ENCODE measurements at places on chromosomes 2 and 18.

- DNase-seq, result no peak
These were observed 43.9 kb downstream of the BOLA3 start for GRCh38 chr2:74103763-74104162.

DNA sequence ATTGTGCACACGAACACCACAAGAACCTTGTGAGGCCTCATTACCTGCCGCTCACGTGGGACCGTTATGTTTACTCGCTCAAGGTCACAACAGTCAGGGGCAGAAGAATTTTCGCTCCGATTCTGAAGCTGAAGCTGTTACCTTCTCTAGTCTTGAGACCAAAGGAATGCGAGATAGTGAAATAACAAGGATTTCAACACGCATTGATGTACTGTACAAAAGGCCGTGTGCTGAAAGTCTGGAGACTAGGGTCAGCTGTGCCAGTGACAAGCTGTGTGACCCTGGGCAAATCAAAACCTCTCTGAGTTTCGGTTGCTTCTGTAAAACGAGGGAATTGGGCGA, 583 bp downstream of the NEMP2 start:
- peak; percentile 12 for DNase-seq

DNA sequence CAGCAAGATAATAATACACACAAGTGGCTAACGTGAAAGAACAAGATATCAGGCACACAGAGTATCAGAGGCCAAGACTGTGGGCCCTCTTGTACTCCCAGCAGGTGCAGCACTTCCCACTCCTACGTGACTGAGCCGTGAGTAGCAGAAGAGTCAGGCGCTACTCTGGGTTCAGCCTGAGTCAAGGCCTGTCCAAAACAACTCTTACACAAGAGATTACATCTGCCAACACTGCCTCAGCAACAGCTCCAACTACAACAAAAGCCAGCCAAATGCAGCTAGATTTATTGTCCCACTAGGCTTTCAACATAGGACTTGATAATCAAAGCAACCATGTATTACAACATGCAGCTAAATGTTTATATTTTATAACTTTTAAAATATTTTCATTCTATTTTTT, 56.2 kb downstream of the ITSN2 start:
- DNase-seq, result no peak

DNA sequence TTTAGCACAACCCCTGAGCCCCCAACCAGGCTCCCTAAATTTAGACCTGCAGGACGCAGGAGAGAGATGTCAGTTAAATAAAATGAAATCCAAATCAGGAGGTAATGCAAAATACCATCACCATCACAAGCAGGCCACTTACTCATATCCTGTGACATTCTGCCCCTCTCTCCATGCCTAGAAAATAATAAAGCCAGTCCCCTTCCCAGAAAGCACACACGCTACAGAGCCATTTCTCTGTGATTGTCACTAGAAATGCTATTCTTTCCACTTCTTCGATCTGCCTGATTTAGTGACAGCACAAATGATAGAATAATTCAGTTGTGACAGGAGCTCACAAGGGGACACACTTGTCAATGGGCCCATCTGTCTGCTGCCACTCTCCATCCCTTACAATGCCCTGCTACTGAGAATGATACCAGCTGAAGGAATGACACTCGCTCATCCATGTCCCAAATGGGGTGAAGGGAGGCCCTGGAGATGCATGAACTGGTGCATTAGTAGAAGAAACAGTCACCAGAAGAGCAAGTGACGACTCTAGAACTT, 272.1 kb downstream of the SP3 start:
- DNase-seq, result no peak

GRCh38 chr18:79647307-79647706, 32.3 kb upstream of the CTDP1 start:
- DNase-seq, result no peak

GRCh38 chr2:22359071-22359672, 1025.8 kb upstream of the KLHL29 start:
- no peak for DNase-seq

- DNase-seq, result no peak
These were observed 17.1 kb downstream of the SNRPD1 start for GRCh38 chr18:21629089-21629832.

DNA sequence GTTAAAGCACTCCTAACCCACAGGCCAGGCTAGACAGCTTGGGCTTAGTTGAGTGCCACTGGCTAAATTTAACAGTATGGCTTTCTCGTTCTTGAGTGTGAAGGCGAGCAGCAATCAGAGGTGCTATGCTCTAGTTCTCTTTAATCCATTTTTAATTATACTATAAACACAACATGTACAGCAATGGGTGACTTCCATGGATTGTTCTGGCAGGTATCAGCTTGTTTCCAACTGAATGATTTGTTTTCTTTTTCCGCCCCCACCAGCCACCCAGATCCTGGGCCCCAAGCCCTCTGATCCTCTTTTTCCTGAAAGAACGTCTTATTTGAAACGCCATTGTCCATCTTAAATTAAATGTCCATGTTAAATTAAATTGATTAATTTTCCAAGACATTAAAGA, 244.8 kb downstream of the IKZF2 start:
- no peak for DNase-seq

GRCh38 chr2:29084554-29084953, 10.2 kb upstream of the PCARE start:
- DNase-seq, result no peak

DNA sequence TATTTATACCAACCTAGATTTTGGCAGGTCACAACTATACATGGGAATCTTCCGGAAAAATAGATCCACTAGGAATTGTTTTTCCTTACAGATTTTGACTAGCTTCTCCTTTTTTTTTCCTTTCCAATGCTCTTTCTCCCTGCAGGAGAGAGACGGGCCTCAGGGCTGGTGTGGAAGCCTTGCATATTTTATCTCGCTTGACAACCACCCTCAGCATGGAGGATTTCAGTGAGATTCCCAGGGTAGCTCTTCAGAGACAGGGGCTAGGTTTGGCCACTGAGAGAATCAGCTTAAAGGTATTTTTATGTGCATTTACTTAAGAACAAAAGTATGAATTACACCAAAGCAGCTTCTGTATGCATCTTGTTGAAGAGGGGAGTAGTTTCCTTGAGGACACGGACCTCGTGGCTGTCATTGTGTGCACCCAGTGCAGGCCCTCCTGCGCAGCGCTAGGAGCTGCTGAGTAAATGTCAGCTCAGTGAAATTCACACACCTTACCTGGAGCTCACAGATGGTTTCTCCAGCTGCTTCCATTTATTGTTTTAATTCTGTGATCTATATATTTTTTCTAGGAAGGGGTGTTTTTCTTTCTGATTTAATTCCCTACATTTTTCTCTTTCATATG, 54.4 kb downstream of the TRAPPC12 start:
- DNase-seq, result no peak

GRCh38 chr2:232273903-232274643, 104.5 kb upstream of the ALPP start:
- no peak for DNase-seq

GRCh38 chr2:98901702-98902101, 34.3 kb downstream of the CRACDL start:
- DNase-seq, result no peak

- no peak for DNase-seq
These were observed 52.0 kb downstream of the FHOD3 start for GRCh38 chr18:36349552-36349951.

DNA sequence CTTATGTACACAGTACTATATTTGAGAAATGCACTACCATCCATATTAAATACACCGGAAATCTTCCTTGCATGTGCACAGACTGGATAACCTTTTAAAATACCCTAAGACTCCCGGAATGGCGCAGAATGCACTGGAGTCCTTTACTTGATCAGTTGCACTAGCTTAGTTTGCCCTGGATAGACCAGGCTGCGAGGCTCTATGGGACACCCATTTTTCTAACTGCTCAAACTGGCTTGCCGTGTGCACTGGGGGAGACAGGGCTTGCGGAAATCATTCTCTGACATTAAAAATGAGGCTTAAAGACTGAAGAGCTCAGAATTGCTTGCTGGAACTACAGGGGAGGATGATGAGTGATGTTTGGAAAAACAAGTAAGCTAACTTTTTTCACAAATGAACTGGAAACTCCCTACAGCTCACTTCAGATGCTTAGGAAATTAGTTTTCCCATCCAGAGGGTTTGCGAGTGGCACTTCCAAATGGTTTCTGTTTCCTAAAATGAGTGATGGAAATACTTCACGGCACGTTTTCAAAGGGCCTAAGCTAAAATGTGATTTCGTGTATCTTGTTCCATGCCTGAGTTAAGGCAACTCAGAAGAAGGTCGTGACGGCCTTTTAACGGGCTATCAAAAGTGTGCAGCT, 2.7 kb downstream of the NCK2 start:
- no peak for DNase-seq

DNA sequence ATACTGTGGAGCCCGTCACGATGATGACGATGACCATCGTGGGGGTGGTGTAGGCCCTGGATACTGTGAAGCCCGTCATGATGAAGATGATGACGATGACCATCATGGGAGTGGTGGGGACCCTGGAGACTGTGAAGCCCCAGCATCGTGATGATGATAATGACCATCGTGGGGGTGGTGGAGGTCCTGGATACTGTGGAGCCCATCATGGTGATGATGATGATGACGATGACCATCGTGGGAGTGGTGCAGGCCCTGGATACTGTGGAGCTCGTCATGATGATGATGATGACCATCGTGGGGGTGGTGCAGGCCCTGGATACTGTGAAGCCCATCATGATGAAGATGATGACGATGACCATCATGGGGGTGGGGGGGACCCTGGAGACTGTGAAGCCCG, 81.0 kb upstream of the SALL3 start:
- DNase-seq, result no peak

GRCh38 chr18:59704146-59704545, 6.9 kb upstream of the CCBE1 start:
- no peak for DNase-seq

GRCh38 chr2:130837175-130837810, 579 bp downstream of the ARHGEF4 start:
- DNase-seq, result no peak

DNA sequence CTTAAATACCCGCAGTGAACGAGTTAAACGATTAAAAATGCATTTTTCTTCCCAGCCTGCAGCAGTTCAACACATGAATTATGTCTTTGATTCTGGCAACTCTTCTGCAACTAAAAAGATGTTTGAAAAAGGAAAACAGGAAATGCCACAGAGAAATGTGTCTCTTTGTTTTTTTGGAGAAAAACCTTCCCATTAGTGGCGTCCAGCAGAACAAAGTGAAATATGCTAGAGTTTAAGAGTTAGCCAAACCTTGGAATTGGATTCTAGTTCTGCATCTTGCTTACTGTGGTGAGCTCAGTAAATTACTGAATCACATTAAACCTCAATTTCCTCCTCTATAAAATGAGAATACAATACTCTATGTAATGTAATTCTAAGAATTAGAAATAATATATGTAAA, 900.2 kb upstream of the ACVR2A start:
- DNase-seq, result no peak

GRCh38 chr2:169798718-169799592, at the start of gene SSB:
Gene SSB (plus strand): TSS chr2:169798871. CDS start chr2:169800961, 2,090 bp downstream.
- DNase-seq, result peak; percentile 92

DNA sequence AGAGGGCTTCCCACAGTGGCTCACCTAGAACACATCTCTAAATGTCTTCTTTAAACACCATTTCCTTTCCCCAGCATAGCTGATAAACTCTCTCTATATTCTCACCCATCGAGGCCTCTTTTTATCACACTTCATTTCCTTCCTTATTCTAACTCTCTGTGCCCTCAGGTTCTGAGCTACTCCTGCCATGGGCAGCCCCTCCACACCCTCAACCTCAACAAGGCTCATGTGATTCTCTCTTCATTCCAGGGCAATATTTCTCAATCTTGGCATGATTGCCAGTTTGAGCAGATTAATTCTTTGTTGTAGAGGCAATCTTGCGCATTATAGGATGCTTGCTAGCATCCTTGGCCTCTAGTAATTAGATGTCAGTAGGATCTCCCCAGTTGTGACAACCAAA, 999.1 kb downstream of the TSN start:
- no peak for DNase-seq

GRCh38 chr2:60567919-60568768, 14.7 kb upstream of the BCL11A start:
- DNase-seq, result no peak

DNA sequence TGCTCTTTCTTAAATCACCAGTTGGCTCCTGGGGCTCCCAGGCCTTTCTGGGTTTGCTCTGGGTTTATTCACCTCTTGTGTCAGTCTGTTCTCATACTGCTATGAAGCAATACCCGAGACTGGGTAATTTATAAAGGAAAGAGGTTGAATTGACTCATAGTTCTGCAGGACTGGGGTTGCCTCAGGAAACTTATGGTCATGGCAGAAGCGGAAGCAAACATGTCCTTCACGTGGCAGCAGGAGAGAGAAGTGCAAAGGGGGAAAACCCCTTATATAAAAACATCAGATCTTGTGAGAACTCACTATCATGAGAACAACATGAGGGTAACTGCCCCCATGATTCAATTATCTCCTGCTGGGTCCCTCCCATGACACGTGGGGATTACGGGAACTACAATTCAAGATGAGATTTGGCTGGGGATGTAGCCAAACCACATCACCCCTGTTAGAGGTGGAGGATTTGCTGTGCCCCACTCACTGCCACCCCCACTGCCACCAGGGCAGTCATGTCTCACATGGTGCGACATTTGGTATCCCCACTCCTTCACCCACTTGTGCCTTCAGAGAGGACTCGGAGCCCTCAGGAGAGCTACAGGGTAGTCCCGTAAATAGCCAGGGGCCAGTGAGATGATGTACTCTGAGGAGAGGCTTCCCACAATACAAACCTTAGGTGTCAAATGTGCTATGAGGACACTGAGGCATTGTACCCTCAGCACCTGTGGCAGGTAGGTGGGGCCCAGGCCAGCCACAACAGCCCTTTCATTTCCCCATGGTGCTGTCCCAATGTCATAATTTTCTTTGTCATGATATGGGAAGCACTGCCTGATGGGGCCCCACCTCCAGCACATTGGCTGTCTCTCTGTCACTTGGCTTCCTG, 35.7 kb downstream of the CDC42EP3 start:
- peak; percentile 40 for DNase-seq

DNA sequence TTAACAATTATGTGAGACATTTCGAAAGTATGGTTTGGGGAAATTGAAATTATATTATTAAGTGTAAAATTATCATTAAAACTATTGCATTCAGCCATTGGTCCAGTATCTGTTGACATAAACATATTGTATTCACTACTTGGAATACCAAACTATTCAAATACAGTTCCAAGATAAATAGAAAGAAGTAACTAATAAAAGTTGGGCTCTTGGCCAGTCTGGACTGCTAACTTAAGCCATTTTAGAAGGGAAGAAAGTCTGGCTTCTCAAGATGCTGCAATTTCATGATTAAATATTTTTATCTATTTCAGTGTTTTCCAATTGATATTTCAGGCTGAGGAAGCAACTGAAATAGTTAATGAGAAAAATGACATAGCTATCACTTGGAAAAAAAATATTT, 109.8 kb upstream of the CHRNA1 start:
- DNase-seq, result no peak

GRCh38 chr2:173354073-173354581, 545 bp upstream of the CDCA7 start:
- no peak for DNase-seq

- DNase-seq, result no peak
These were observed 10.1 kb downstream of the COL4A4 start for GRCh38 chr2:227153758-227154486.
